ENCODE measurements at places on chromosomes 7 and 10.
A peak's percentile ranks its signal among the peaks of the same experiment; 100 is the strongest.

- DNase-seq, result no peak
Measured at GRCh38 chr7:70156057-70156456, 557.8 kb downstream of the AUTS2 start.

DNA sequence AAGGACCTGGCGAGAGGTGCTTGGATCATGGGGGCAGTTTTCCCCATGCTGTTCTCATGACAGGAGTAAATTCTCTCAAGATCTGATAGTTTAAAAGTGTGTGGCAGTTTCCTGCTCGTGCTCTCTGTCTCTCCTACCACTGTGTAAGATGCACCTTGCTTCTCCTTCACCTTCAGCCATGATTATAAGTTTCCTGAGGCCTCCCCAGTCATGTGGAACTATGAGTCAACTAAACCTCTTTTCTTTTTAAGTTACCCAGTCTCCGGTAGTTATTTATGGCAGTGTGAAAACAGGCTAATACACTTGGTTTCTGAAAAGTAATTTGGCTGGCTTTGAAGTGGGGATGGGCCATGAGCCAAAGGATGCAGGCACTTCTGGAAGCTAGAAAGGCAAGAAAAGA, 268.0 kb upstream of the KAT6B start:
- DNase-seq, result no peak

GRCh38 chr7:81839708-81840369, 70.0 kb upstream of the HGF start:
- DNase-seq, result no peak

GRCh38 chr7:140161047-140161446, 15.7 kb downstream of the KDM7A start:
- DNase-seq, result no peak

DNA sequence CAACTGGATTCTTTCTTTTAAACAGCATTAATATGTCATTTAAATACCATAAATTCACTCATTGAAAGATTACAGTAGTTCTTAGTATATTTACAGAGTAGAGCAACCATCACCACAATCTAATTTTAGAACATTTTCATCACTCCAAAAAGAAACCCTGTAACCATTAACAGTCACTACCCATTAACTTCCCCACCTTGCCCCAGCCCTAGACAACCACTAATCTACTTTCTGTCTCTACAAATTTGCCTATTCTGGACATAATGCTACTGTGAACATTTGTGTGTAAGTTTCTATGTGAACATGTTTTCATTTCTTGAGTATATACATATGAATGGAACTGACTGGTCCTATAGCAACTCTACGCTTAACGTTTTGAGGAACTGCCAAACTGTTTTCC, 42.4 kb downstream of the P4HA1 start:
- DNase-seq, result no peak

DNA sequence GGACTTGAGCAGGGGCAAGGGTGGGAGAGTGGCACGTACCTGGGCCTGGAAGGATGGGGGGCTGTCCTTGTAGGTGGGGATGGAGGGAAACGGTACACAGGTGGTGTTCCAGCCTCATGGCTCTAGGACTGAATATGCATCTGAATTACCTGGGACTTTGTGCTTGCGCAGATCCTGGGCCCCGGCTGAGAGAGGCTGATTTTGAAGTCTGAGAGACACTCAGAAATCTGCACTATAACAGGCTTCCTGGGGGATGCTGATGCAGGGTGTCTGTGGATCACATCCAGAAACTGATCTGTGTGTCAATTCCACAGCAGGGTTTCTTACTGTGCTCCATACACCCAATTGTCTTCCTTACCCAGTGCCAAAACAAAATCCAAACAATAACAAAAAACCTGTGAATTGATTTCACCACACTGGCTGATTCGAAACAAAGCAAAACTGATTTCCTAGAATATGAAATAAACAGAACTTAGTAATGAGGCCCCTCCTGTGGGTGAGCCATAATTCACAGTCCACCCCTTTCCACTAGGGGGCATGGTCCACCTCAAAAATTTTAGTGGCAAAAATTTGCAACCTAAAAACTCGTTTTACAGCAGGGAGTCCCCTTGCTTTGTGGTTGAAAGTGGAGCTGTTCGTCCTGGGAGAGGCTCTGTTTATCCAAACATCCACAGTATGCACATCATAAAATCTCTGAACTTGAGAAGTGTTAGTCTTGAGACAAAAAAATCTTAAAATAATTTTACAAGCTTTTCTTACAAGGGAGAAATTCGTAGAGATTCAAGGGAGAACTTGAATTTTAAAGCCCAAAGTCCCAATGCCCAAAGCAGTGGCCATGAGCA, 32.0 kb upstream of the PLEKHA1 start:
- DNase-seq, result peak; percentile 63

Data from SK-N-SH (cell line).